Fibroblast of skin of right biceps (primary cell): ENCODE measurements at places on chromosomes 12 and 14.

DNA sequence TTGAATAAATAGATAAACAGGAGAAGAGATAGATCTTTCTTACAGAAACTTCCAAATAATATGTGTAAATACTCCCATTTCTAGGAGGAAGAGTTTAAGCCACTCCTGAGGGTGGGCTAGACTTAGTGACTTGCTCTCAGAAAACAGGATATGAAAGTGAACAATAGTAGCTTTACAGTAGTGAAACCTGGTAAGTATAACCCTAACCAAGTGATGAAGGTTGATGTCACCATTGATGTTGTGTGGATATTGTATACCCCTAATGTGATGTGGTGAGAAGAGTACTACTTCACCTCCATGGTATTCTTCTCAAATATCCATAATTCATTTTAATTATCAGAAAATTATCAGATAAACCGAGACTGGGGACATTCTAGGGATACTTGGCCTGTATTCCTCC, 20.9 kb downstream of the AKAP6 start:
- DNase-seq = no peak

DNA sequence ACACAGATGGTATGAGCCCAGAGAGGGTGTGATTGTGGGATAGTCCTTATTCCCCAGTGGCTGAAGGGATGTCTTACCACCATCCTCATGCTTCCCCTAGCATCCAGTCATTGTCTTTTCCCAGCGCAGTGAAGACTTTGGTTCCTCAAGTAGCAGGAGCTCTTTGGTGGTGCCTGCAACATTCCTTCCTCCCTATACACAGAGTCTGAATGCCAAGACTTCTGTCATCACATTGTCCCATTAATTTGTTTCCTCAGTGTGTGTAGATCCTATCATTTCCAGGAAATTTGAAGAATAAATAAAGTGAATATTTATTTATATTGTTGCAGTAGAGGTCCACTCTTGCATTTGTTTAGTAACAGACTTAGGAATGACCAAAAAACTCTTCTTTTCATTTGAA, 147.2 kb downstream of the DACT1 start:
- DNase-seq = peak; percentile 73

GRCh38 chr12:38872561-38872960, 32.8 kb downstream of the CPNE8 start:
- DNase-seq = no peak

DNA sequence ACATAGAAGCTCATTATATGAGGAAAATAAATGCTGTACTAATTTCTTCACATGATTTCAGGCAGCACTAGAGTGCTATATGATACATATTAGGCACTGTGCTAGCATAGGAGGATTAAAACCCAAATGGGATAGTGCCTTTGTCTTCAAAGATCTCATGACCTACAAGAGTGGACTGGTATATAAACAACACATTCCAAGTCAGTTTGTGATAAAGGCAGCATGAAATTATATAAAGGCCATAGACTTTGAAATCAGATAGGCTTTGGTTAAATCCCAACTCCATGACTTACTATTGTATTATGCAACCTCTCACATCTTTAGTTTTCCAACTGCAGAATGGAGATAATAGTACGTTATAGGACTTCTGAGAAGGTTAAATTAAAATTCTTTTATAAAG, 179.7 kb downstream of the RAD51B start:
- DNase-seq = peak; percentile 64

- DNase-seq = no peak
These were observed 170.0 kb downstream of the SLC2A13 start for GRCh38 chr12:39935839-39936238.

- DNase-seq = no peak
These were observed 624 bp downstream of the RIN3 start for GRCh38 chr14:92513966-92514843.

GRCh38 chr12:52358575-52359350, 8.5 kb downstream of the KRT85 start:
- DNase-seq = peak; percentile 20

DNA sequence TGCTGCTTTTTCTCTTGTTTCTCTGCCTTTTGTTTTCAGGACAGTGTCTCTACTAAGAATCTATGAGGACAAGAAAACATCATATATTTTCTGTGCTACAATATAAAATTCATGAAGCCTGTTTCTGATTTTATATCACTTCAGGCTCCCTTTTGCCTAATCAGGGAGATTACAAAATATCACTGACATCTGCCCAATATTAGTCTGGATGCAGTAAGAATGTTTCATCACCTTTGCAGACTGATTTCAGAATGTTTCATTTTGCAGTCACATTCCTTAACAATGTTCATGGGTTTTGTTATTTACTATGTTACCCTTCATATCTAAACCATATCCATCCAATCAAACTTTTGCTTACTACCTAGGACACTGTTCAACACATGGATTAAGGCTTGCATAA, 491 bp upstream of the CLEC6A start:
- no peak for DNase-seq

DNA sequence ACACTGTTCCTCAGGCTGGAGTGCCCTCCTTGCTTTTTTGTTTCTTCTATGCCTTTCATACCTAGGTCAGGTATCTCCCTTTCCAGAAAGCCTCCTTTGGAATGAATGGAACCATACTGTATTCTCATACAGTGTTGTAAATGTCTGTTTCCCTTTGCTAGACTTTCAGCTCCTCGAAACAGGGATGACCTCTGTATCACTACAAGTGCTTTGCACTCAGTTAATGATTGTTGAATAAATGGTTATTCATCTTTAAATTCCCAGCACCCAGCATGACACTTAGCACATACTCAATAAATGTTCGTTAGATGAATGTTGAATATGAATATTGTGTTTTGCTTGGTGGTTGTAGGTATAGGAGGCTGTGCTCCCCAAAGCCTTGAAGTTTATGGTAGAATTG, 5.9 kb upstream of the TULP3 start:
- DNase-seq = no peak

DNA sequence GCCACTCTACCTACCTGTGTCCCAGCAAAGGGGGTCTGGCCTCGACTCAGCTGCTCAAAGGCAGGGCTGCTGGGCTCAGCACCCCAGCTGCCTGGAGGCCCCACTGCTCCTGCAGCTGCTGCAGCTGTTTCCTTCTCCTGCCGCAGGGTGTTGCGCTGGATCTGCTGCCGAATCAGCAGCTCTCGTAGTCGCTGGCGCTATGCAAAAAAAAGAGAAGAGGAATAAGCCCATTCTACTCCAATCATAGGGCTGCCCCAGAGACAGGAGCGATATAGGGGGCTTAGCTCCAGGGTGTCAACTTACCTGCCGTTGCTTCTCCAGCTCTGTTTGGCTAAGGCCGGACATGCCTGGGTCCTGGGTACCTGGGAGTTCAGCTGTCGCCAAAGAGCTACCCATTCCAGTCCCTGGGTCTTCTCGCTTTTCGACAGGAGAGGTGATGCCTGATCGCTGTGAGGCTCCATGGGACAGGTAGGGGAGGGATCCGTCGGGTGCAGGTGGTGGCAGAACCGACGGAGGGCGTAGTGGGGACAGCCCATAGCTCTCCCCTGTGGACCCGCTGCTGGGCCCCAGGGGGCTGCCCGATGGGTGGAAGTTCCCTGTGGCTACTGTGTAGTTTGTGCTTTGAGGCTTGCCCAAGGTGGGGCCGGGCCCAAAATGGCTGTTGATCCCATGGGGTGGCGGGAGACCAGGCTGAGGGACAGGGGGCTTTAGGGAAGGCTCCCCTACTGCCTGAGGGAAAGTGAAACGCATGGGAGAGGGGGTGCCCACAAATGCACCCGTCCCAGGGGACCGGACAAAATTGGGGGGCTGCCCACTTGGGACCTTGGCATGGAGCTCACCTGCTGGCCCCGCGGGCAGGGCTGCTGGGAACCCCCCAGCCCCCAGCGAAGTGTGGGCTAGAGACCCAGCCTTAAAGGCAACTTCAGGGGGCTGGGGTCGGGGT, 20.9 kb downstream of the KMT2D start:
- DNase-seq = no peak

- no peak for DNase-seq
These were observed 27.1 kb downstream of the SLC25A29 start for GRCh38 chr14:100279133-100279532.

DNA sequence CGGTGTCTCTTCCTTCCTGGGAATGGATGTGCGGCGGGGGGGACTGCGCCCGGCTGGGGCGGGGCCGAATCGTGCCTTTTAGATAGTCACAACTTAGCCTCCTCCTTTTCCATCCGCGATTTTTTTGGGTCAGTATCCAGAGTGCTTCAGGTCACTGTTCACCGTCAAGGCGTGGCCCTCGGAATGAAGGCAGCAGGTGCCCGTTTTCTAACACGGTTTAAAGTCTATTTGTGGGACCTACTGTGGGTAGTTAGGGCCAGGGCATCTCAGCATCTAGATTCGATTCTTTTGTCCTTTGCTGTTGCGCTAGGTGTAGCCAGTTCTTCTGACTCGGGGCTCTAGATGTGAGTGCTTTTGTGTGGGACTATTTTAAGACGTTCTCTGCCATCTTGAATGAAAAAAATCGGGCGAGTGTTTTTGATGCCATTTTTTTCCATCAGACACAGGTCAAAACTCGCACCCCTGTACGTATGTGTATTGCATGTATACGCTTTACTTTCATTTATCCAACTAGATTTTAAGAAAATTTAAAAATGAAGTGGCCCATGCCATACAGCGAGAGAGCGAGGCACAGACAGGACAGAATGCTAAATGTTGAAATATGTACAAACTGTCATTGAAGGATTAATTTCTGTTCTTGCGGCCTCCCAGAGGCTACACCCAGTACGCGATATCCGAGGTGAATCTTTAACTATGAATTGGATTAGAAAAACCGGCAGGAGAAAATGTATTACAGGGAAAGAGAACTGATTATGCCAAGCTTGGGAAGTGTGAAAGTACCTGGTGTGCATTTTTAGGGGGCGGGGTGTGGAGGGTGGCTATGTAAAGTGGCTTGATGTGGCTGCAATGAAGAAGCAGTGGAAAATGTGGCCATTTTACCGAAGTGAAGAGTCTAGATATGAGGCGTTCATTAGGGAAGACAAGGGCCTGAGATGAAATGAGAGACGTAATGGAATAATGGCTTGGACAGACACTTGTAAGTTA, 835 bp downstream of the VEZT start:
- DNase-seq = peak; percentile 69

DNA sequence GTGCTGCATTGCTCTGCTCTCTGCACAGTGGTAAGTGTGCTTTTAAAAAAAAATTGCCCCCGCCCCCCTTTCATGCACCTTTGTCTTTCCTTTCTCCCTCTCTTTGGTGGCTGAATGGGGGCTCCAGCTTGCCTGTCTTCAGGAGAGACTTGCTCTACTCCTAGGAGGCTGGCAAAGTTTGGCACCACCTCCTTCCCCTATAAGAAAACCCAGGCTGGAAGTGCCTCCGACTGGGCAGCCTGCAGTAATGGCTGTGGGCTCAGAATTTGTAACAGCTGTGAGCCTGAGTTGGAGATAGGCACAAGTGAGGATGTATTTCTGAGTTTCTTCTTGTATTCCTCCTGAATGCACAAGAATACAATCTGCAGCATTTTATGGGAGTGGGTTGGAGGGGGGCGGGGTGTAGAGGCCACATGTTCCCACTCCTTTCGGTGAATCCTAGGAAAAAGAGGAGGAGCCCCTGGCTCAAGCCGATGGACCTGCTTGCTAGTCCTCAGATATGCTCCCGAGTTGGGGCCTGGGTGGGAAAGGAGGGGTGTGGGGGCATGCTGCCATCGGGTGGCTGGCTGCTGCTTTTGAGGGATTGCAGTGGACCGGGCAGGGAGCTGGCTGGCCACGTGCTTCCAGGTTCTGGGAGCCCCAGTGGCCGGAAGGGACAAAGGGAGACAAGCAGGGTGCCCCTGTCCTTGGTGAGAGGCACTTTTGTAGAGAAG, 124.3 kb downstream of the TSPAN9 start:
- DNase-seq = no peak

DNA sequence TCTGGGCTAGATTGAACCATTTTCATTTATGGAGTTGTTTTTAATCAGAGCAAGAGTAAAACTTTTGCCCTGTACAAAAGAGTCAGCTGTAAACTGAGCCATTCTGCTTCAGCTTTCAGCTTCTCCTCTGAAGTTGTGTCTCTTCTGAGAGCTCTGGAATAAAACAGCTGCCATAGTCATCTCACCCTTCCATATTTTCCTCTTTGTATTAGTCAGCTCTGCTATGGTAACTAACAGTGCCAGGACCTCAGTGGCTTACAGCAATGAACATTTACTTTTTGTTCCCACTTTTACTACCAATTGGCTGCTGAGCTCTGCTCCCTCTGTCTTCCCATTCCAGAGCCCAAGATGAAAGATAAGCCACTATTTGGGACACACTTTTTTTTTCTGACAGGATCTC, 178.5 kb downstream of the DAD1 start:
- no peak for DNase-seq

DNA sequence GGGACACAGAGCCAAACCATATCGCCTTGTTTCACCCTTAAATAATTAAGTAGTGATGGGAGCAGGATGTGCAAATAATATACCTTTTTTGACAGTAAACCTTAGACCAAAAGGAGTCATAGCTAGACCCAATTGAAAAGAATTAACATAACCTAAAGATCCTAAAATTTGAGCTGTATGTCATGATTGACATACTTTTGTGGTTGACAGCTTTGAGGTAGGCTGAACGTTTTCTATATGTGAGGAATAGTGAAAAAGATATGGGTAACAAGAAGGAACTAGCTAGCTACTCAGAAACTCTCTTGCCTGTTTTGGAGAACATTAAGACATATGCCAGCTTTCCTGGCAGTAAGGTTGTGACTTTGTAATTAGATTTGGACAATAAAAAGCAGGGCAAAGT, 320.6 kb downstream of the KCNC2 start:
- no peak for DNase-seq

- DNase-seq = peak; percentile 69
These were observed 2.9 kb upstream of the PTHLH start for GRCh38 chr12:27975222-27976136.

DNA sequence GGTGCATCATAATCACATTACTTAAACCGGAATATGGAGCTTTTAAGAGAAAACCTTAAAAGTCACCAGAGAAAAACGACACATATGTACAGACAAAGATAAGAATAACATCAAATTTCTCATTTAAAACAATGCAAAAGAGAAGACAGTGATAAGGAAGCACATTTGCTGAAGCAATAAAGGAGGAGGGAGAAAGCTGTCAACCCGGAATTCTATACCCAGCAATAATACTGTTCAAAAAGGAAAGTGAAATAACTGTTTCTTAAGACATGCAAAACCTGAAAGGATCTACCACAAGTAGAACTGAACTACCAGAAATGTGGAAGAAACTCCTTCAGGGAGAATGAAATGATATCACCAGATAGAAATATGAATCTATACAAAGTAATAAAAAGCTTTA, 15.4 kb downstream of the SLC6A13 start:
- DNase-seq = no peak

DNA sequence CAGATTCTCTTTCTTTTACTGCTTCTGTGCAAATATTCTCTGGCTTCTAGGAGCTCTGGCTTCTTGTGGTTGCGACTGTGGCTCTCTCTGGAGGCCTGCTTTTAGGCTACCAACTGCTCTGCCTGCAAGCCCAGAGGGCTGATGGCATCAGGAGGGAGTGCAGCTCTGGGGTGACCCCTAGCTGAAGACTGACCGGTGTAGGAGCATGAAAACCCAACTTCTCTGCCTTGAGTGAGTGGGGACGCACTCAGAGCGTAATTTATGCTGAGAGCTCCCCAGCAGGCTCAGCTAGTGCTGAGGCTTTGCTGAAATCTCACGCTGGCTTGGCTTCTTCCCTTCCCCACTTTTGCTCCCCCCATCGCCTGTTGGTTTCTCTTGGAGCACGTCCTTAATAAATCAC, 29.9 kb upstream of the RBM19 start:
- no peak for DNase-seq
